ENCODE measurements at places on chromosomes 2 and 18.

DNA sequence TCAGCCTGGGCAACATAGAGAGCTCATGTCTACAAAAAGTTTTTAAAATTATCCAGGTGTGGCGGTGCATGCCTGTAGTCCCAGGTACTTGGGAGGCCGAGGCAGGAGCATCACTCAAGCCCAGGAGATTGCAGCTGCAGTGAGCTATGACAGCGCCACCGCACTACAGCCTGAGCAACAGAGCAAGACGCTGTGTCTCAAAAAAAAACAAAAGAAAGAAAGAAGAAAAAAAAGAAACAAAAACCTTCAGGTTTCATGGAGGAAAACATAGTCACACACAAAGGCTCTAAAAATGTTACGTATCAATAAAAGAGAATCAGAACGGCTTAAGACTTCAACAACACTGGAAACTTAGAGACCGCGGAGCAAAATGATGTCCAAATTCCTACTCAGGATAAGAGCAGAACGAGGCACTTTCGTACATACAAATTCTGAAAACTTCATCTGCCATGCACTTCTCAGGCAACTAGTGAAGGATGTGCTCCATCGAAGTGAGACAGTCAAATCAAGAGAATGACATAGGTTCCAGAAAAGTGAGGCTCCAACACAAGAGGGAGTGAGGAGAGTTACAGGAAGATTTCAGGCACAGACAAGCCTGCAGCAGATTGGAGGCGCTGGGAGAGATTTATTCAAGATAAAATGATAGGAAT lies 4.4 kb downstream of the HDLBP start:
- no peak for DNase-seq

GRCh38 chr18:28003451-28003850 lies 173.5 kb downstream of the CDH2 start:
- DNase-seq: peak; percentile 59

DNA sequence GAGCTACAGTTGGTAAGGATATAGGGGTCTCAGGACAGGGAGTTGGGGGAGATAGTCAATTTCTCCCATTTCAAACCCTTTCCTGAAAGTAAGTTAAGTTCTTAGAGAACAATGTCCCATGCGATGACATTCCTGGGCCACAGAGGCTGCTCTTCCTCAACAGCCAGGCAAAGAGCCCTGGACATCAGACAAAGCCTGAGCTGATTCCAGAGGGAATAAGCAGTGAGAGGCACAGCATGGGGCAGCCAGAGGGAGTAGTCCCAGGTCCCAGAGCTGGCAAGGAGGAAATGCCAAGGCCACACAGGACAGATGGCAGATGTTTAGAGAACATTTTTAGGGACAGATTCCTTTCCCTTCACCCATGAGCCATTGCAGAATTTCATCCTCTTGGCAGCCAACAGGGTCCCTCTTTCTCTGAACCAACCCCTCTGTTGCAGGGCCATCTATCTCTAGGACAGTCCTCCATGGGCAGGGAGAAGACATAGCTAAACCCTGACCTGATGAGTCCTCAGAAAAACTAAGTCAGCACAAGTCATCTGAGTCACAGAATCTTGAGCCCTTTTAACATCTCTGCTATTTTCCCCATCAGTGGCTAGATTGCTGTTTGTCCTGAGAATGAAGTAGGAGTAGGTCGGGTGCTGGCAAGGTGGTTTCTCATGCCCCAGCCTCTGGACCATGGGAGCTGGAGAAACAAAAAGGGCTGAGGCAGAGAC lies 81.6 kb upstream of the STPG4 start:
- DNase-seq: no peak

DNA sequence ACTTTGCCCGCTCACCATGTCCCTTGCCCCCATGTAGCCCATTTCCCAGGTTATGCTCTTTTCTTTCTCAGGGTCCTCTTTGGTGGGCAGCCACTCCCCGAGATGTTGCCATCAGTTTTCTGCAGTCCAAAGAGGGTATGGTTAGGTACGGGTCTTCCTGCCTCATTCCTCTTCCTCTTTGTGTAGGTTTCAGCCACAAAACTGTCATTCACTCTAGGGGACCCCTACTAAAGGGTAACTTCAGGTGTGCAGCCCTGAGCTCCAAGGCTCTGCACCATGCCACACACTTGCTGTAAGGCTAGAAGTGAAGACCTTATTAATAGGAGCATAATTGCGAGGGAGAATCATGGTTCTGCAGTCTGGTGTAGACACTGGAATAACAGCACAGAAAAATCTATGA lies 99.8 kb upstream of the ZNF397 start:
- no peak for DNase-seq

DNA sequence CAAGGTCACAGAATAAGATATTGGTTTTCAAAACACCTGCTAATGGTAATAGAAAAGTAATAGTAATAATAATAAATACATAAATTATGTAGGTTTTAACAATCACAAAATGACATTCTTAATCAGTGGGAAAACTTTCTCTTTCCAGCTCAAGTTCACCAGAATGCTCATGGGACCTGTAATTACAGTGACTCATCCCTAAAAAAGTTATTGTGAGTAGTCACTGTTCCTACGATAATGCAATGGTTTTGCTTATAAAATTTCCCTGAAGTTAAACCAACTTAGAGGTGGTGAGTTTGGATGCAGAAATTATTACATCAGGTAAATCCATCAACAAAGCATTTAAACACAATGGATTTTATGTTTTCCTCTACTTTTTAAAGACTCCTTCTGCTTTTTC lies 502.3 kb downstream of the PID1 start:
- peak; percentile 83 for DNase-seq

GRCh38 chr2:152647552-152647951 lies 69.7 kb downstream of the PRPF40A start:
- DNase-seq: peak; percentile 49

DNA sequence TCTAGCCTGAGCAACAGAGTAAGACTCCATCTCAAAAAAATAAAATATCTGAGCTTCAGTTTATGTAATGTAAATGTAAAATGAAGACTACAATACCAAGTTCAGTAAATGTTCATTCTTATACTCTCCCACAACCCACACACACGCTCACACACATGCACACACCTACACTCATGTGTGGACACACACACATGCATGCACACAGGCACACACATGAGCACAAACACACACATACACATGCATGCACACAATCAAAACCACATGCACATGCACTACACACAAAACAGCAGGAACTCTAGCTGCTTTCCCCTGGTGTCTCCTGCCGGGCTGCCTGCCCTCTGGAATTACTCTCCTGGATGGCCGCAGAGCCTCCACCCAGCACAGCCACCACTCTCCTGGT lies 90.6 kb downstream of the GFPT1 start:
- DNase-seq: no peak

- peak; percentile 89 for DNase-seq
Observed at GRCh38 chr2:191247381-191248057, 2.3 kb downstream of the MYO1B start.

- DNase-seq: no peak
Observed at GRCh38 chr2:60966507-60967405, 50.8 kb upstream of the PEX13 start.

GRCh38 chr2:119248311-119248710 lies 24.7 kb downstream of the STEAP3 start:
- DNase-seq: peak; percentile 67

GRCh38 chr2:12931186-12931844 lies 214.6 kb downstream of the TRIB2 start:
- DNase-seq: peak; percentile 55

- DNase-seq: peak; percentile 40
Observed at GRCh38 chr2:172427256-172427989, at the start of gene ITGA6. ITGA6 (plus strand) TSS chr2:172427586.

DNA sequence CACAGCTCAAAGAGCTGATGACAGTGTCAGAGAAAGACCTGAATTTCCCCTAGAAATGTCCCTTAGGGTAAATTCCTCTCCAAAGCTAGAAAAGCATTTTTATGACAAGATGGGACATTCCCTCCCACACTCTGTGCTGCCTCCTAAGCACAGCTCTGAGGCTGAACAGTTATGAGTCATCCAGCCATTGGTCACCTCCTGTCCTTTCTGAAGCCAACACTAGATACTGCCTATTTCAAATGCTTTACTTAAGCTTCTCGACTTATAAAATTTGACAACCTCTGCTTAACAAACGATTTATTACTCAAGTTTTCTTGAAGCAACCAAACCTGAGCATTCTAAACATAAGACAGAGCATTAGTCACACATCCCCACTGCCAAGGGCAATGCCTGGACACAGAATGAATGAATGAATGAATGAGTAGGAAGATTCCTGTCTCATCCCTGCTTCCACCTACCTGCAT lies 35.4 kb downstream of the B4GALT6 start:
- peak; percentile 27 for DNase-seq

DNA sequence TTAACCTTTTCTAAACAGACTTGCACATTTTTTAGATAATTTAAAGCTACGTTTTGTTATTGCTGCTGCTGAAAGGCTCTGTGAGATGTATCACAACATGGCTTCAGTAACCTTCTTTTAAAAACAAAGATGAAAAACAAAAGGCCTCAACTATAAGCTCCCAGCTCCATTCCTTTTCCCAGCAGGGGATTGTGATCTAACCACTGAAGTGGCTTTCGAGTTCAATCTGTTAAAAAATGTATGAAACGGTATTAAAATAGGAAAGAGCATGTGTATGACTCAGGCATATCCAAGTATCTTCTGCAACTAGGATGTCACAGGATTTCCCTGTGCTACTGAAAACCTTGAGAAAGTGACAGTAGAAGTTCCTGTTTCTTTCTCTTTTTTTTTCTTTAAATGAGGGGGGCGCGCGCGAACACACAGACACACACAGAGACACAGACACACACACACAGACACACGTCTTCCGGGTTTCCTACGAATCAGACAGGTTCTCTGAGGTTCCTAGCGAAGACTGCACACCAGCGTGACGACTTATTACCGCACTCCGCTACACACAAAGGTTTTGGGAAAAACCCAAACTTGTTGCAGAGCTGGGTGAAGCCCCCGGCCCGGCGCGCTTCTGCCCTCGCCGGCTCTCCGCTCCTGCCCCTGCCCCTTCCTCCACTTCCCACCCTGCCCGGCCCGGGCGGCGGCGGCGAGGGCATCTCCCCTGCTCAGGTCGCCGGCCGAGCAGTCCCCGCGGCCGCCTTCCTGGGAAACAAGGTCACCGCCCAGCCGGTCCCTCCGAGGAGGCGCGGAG lies 86.8 kb downstream of the RBMS1 start:
- DNase-seq: peak; percentile 76

DNA sequence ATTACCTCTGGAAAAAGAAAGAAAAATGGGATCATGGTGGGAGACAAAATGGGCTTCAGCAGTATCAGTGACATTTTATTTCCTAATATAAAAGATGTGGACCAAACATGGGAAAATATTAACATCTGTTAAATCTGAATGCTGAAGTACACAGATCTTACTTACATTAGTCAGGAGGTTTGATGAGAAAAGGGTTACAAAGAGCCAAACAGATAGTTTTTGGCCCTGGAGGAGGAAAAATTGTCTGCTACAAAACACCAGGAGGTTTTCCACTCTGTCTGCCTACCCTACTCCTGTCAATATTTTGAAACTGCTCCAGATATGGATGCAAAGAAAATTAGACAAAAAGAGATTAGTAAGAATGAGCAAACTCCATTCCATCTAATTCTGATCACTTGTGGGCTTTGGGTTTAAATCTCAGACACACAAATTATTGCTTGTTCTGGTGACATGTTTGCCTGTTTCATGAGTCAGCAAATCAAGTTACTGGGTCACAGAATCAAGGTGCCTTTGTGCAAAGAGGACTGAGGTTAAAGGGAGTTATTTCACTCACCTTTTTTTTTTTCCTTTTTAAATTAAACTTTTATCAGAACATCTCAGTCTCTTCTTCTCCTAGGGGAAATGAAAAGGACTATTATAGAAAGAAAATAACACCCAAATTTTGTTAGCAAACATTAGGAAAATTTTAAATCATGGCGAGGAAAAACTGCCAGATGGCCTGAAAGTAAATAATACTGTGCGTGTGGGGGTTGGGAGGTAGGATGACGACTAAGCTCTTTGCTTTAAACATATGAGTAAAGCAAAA lies 87.0 kb upstream of the SPATS2L start:
- DNase-seq: no peak

GRCh38 chr2:157957596-157957995 lies 81.5 kb upstream of the ACVR1 start:
- no peak for DNase-seq

DNA sequence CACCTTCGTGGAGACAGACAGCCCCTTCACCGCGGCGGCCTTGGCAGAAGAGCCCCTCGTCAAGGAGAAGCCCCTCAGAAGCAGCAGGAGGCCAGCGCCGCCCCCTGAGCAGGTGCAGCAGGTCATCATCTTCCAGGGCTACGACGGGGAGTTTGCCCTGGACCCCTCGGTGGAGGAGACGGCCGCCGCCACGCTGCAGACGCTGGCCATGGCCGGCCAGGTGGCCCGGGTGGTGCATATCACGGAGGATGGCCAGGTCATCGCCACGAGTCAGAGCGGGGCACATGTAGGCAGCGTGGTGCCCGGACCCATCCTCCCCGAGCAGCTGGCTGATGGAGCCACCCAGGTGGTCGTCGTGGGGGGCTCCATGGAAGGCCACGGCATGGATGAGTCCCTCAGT lies 145.7 kb downstream of the PTGR3 start:
- DNase-seq: no peak

Measured in fibroblast of skin of abdomen (primary cell).